ENCODE measurements at places on chromosomes 4 and X. TPM values are rescaled to one million over a fixed set of nuclear protein-coding genes. Genes with fewer than 3 reads are reported as not detected.

RTL5 gene
- polyA plus RNA-seq, result 2.2 TPM

CSN2 gene
- polyA plus RNA-seq, result not detected

DEFB131A gene
- not detected for polyA plus RNA-seq

FAM47A gene
- not detected for polyA plus RNA-seq

GRCh38 chr4:79882806-79883205, 190.2 kb downstream of the ANTXR2 start:
- no peaks in the 10 kb centered on the region for H3K4me1 ChIP-seq
- no peak overlapping the region for H3K27ac ChIP-seq
- no peak for DNase-seq
- no peaks in the 10 kb centered on the region for H3K27me3 ChIP-seq

GRCh38 chr4:168269896-168270295, 48.7 kb downstream of the DDX60 start:
- peaks cover 6% of the 10 kb centered on the region for H3K4me1 ChIP-seq
- peaks cover 11% of the 10 kb centered on the region for H3K36me3 ChIP-seq
- DNase-seq, result no peak
- no peak overlapping the region for H3K4me3 ChIP-seq

GRCh38 chr4:151672996-151673395, 87.8 kb downstream of the GATB start:
- H3K36me3 ChIP-seq, result no peaks in the 10 kb centered on the region
- H3K27me3 ChIP-seq, result no peaks in the 10 kb centered on the region
- DNase-seq, result no peak
- H3K4me3 ChIP-seq, result no peak overlapping the region

DNA sequence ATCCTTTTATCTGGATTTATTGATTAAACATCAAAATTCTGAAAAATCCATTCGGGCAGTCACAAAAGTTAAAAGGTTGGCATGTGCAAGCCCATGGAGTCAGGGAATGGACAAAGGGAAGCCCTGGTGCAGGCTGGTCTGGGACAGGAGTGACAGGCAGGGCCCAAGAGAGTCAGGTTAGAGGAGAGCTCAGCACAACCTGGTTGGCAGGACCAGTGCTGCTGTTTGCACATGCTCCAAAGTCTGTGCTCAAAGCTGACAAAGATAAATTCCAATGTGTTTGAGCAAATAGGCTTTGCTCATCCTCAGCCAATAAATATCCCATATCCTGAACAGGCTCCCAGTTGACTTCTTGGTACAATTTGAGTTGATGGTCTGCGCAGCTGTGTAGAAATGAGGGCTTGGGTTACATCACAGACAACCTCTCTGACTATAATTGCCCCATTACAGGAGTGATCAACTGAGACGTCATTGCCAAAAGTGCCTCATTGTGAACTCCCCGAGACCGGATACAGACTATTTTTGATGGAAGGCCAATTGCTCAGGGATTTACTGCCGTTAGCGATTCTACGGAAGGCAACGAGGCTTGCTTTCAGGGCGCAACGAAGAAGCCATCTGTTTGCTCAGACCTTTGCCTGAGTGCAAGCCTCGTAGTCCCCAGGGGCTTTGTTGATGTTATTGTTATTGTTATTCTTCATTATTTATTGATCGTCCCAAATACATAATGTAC, 1008.1 kb upstream of the TENM3 start:
- no peaks in the 10 kb centered on the region for H3K27me3 ChIP-seq
- no peak overlapping the region for H3K27ac ChIP-seq
- no peaks in the 10 kb centered on the region for H3K36me3 ChIP-seq
- DNase-seq, result no peak
- no peak overlapping the region for H3K4me3 ChIP-seq
- H3K4me1 ChIP-seq, result no peaks in the 10 kb centered on the region

DNA sequence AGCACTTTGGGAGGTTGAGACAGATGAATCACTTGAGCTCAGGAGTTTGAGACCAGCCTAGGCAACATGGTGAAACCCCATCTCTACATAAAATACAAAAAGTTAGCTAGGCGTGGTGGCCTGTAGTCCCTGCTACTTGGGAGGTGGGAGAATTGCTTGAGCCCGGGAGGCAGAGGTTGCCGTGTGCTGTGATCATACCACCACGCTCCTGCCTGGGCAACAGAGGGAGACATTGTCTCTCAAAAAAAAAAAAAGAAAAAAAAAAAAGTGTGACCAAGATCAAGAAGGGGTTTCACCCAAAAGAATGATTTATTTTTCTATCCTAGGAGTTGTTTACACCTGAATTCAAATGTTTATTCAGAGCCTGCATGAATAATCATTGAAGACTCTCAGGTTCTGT, 572.4 kb upstream of the GALNT7 start:
- no peaks in the 10 kb centered on the region for H3K36me3 ChIP-seq
- no peak for DNase-seq
- H3K4me1 ChIP-seq, result no peaks in the 10 kb centered on the region
- no peak overlapping the region for H3K4me3 ChIP-seq
- H3K27ac ChIP-seq, result no peak overlapping the region

DNA sequence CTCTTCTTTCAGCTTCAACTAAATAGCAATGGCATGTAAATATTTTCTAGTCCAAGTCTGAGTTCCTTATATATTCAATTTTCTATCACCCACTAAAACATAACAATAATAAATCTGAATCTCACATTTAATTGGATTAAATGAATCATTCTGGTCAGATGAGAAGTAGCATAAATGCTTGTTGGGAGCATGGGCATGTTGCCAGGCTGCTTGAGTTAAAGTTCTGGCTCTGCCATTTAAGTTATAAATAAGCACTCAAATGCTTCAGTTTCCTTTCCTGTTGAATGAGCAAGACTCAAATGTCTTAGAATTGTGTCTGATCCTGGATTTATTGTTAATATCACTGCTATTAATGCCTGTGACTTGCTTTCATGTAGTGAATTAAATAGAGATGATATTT, 496.3 kb downstream of the STPG2 start:
- DNase-seq, result no peak
- H3K27ac ChIP-seq, result no peak overlapping the region
- no peak overlapping the region for H3K4me3 ChIP-seq
- H3K27me3 ChIP-seq, result no peaks in the 10 kb centered on the region
- no peaks in the 10 kb centered on the region for H3K4me1 ChIP-seq

- H3K4me3 ChIP-seq, result no peak overlapping the region
- DNase-seq, result no peak
- no peaks in the 10 kb centered on the region for H3K4me1 ChIP-seq
- H3K27me3 ChIP-seq, result no peaks in the 10 kb centered on the region
- H3K27ac ChIP-seq, result no peak overlapping the region
Measured at GRCh38 chr4:86744570-86744969, 104.6 kb downstream of the SLC10A6 start.

Data from pancreas (tissue), 10 donors.